ENCODE measurements at places on chromosomes 12 and 14.

- no peaks in the 10 kb centered on the region for H3K4me1 ChIP-seq
- H3K4me3 ChIP-seq: no peak overlapping the region
- peaks cover 5% of the 10 kb centered on the region for H3K27me3 ChIP-seq
- DNase-seq: peak; percentile 69
These were observed 7.0 kb downstream of the AMN start for GRCh38 chr14:102929241-102930137.

- no peak for DNase-seq
- no peaks in the 10 kb centered on the region for H3K27me3 ChIP-seq
- H3K36me3 ChIP-seq: no peaks in the 10 kb centered on the region
- no peaks in the 10 kb centered on the region for H3K4me1 ChIP-seq
These were observed 109.8 kb upstream of the FUT8 start for GRCh38 chr14:65302571-65303189.

DNA sequence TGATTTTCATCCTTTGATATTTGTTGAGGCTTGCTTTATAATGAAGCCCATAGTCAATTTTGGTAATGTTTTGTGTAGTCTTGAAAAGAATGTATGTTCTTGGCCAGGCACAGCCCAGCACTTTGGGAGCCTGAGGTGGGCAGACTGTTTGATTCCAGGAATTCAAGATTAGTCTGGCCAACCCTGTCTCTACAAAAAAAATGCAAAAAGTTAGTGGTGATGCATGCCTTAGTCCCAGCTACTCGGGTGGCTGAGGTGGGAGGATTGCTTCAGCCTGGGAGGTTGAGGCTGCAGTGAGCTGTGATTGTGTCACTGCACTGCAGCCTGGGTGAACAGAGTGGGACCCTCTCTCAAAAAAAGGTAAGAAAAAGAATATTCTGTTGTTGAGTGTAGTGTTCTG lies 10.8 kb downstream of the ETNK1 start:
- H3K27me3 ChIP-seq: no peaks in the 10 kb centered on the region
- peaks cover 5% of the 10 kb centered on the region for H3K36me3 ChIP-seq
- no peak overlapping the region for H3K4me3 ChIP-seq
- DNase-seq: no peak

GRCh38 chr12:106431839-106432411 lies 74.4 kb downstream of the POLR3B start:
- H3K36me3 ChIP-seq: peaks cover 28% of the 10 kb centered on the region
- no peaks in the 10 kb centered on the region for H3K4me1 ChIP-seq
- H3K27ac ChIP-seq: no peak overlapping the region
- no peaks in the 10 kb centered on the region for H3K27me3 ChIP-seq
- no peak overlapping the region for H3K4me3 ChIP-seq
- no peak for DNase-seq

DNA sequence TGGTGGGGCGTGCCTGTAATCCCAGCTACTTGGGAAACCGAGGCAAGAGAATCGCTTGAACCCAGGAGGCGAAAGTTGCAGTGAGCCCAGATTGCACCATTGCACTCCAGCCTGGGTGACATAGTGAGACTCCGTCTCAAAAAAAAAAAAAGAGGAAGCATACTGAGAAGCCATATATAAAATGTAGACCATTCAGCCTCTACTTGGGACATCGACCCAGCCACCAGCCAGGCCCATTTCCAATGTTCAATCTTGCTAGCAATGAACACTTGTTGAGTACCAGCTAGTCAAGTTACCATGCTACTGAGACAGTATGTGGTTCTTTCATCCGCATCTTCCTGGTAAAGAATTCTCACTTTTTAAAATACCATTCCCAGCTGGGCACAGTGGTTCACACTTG lies 33.4 kb upstream of the RASSF8 start:
- no peak overlapping the region for H3K4me3 ChIP-seq
- DNase-seq: no peak
- no peaks in the 10 kb centered on the region for H3K4me1 ChIP-seq
- no peaks in the 10 kb centered on the region for H3K27me3 ChIP-seq

GRCh38 chr14:20997115-20997514 lies 2.0 kb upstream of the SLC39A2 start:
- no peaks in the 10 kb centered on the region for H3K27me3 ChIP-seq
- no peaks in the 10 kb centered on the region for H3K4me1 ChIP-seq
- no peak overlapping the region for H3K4me3 ChIP-seq
- DNase-seq: no peak

GRCh38 chr12:97148941-97149559 lies 242.0 kb downstream of the NEDD1 start:
- peak; percentile 62 for DNase-seq
- H3K4me1 ChIP-seq: no peaks in the 10 kb centered on the region
- H3K27ac ChIP-seq: no peak overlapping the region
- H3K36me3 ChIP-seq: no peaks in the 10 kb centered on the region
- H3K27me3 ChIP-seq: no peaks in the 10 kb centered on the region

DNA sequence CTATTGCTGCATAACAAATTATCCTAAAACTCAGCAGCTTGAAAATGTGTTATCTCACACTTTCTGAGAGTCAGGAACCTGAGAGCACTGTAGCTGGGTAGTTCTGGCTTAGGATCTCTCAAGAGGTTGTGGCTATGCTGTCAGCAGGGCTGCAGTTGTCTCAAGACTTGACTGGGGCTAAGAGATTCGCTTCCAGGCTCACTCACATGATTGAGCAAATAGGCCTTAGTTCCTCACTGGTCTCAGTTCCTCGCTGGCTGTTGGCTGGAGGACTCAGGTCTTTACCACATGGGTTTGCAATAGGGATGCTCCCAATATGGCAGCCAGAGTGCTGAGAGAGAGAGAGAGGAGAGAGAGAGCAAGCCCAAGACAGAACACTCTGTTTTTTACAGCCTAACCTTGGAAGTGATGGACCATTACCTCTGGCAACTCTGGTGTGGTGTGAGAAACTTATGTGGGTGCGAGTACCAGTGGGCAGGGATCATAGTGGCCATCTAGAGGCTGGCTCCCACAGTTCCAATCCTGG lies 15.9 kb upstream of the DHRS2 start:
- H3K4me3 ChIP-seq: no peak overlapping the region
- no peak overlapping the region for H3K27ac ChIP-seq
- no peaks in the 10 kb centered on the region for H3K36me3 ChIP-seq
- no peaks in the 10 kb centered on the region for H3K4me1 ChIP-seq

DNA sequence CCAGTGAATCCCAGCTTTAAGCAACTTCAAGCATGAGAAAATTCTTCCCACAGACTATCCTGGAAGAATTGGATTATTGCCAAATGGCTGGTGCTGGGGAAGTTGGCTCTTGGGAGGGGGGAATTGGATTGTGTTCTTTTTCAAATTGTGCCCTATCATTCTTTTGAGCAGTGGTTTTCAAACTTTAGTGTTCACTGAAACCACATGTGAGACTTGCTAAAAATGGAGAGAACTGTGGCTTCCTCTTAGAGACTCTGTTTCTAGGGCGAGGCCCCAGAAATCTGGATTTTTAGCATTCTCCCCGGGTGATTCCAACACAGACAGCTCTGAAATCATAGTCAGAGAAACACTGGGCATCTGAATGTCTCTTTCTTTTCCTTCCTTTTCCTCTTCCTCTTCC lies 14.3 kb upstream of the OTUB2 start:
- no peak for DNase-seq
- H3K4me1 ChIP-seq: no peaks in the 10 kb centered on the region
- H3K4me3 ChIP-seq: no peak overlapping the region
- H3K27me3 ChIP-seq: peaks cover 6% of the 10 kb centered on the region
- no peaks in the 10 kb centered on the region for H3K36me3 ChIP-seq

DNA sequence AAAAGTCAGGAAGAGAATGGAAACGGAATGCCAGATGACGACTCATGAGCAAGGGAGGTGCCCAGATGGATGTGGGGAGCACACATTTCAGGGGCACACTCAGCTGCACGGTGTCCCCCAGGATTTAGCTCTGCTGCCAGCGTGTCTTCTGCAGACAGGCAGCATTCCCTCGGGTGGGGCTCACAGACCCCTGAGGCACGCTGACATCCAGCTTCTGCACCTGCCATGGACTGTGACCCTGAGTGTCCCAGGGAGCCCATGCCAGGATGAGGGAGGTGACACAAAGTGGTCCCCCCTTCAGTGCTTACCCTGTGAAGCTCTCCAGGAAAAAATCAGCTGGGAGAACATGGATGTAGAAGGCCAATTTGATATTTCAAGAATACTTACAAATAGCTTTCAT lies 84.2 kb downstream of the PIWIL1 start:
- H3K36me3 ChIP-seq: no peaks in the 10 kb centered on the region
- DNase-seq: no peak
- no peak overlapping the region for H3K27ac ChIP-seq
- H3K4me3 ChIP-seq: no peak overlapping the region

DNA sequence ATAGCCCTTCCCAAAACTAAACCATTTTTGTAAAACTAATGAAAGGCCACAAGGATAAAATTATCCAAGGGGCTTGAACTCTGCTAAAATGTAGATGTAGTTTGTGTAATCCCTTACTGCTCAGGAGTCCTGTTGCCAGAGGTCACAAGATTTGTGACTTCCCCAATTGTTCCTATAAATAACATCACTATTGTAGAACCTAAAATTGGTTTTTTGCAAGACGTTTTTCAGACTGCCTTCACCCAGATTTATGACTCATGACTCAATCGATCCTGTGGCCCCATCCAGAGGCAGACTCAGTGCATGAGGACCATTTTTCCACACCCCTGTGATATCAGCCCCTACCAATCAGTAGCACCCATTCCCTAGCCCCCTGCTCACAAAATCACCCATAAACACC lies 61.5 kb upstream of the RASSF8 start:
- H3K27me3 ChIP-seq: no peaks in the 10 kb centered on the region
- H3K4me3 ChIP-seq: no peak overlapping the region
- H3K4me1 ChIP-seq: no peaks in the 10 kb centered on the region
- no peaks in the 10 kb centered on the region for H3K36me3 ChIP-seq
- H3K27ac ChIP-seq: no peak overlapping the region

DNA sequence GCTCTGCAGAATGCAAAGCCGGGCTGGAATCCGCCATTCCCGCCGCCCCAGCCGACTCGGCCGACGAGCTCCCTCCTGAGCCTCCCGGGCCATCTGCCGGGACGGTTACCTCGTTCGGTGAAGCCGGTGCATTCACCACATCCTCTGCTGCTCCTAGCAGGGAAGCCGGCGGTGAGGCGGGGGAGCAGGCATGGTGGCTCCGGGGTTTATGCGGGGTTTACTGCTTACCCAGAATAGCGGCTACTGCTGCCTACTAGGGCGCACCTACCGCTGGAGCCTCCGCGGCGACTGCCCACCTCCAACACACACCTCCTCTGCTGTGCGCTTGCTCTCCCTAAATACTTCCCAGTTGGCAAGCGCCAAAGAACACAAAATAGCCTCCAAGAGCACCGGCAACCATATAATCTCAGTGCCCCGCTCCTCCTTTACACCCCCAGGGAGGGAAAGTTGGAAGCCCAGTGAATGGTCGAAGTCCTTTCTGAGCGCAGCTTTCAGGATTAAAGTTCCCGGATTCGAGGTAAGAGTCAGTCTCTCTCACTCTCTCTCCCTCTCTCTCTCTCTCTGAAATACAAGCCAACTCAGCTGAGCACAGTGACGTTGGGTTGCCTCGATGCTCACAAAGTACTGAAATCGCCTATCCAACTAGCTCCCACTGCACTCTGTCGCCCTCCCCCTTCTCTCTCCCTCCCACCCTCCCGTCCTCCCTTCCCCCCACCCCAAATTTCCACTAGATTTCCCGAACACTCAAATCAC lies at the start of gene TBX5:
TBX5 (minus strand) TSS at position 626 of the 753 bp plus-strand sequence. CDS start 2,246 bp downstream, outside the sequence.
- no peaks in the 10 kb centered on the region for H3K36me3 ChIP-seq
- H3K4me3 ChIP-seq: no peak within 1 kb of the TSS
- DNase-seq: no peak
- H3K4me1 ChIP-seq: no peaks in the 10 kb centered on the region
- H3K27me3 ChIP-seq: peaks cover 94% of the 10 kb centered on the region
- H3K27ac ChIP-seq: no peak within 1 kb of the TSS

DNA sequence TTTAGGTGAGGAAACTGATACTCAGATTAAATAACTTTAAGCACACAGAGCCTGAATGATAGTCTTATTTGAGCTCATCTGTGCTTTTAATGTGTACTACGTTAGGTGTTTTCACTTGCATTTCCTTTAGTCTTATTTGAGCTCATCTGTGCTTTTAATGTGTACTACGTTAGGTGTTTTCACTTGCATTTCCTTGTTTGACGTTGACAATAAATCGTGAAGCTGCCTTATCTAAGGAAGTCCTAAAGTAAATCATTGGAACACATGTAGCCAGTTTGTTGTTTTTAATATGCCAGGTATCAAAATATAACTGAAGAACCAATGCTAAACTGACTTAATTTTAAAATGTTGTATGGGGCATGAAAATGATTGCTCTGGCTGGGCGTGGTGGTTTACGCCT lies 2.0 kb downstream of the RAP1B start:
- H3K27me3 ChIP-seq: no peaks in the 10 kb centered on the region
- H3K27ac ChIP-seq: no peak overlapping the region
- peaks cover 3% of the 10 kb centered on the region for H3K36me3 ChIP-seq

DNA sequence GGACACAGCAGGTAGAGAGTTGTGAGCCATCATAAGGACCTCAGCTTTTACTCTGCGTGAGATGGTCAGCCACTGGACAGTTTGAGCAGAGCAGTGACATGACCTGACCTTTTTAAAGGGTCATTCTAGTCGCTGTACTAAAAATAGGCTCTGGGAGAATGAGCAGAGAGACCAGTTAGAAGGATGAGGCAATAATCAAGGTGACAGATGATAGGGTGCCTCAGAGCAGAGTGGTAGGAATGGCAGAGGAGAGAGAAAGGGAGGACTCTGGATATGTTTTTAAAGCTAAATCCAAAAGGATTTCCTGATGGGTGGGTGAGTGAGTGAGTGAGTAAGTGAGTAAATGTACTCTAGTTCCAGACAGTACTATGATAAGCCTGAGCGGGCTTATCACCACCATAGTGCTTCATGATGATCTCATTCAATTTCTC lies 83.6 kb upstream of the ARHGAP5 start:
- no peak overlapping the region for H3K4me3 ChIP-seq
- no peaks in the 10 kb centered on the region for H3K27me3 ChIP-seq
- no peak overlapping the region for H3K27ac ChIP-seq
- no peak for DNase-seq
- no peaks in the 10 kb centered on the region for H3K36me3 ChIP-seq

DNA sequence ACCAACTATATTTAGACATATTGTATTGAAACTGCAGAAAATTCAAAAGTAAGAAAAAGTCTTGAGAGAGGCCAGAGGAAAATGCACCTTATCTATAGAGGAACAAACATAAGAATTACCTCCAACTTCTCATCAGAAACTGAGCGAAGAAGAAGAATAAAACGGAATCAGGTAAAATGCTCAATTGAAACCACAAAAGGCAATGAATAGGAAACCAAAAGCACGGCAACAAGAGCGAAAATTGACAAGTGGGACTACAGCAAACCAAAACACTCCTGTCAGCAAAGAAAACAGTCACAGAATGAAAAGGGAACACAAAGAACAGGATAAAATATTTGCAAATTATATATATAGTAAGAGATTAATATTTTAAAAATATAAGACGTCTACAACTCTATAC lies 61.9 kb upstream of the PARP11 start:
- H3K27ac ChIP-seq: no peak overlapping the region
- H3K4me3 ChIP-seq: no peak overlapping the region
- H3K36me3 ChIP-seq: no peaks in the 10 kb centered on the region
- no peak for DNase-seq
- H3K27me3 ChIP-seq: peaks cover 11% of the 10 kb centered on the region

DNA sequence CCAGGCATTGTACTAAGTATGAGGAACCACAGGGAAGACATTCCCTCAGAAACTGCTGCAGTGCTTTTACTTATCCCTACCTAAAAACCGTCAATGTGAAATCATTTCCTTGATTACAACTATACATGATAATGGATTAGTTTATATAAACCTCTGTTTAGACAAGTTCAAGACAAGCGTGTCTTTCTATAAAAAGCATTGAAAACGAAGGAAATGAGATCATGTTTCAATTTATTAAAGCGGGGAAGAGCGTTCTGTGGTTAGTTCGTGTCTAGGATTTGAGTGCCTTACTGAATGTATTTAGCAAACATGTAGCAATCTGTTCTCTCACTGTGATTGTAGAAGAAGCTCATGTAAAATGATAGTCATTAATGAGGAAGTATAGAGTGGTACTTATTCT lies 37.5 kb downstream of the GALC start:
- no peak for DNase-seq
- no peaks in the 10 kb centered on the region for H3K36me3 ChIP-seq
- H3K4me3 ChIP-seq: no peak overlapping the region
- H3K27me3 ChIP-seq: no peaks in the 10 kb centered on the region

Measured in SK-N-SH (cell line).